Gastrocnemius medialis (tissue), 4 donors: ENCODE measurements at places on chromosomes 11 and 22. TPM values are rescaled to one million over a fixed set of nuclear protein-coding genes. Genes with fewer than 3 reads are reported as not detected.

DNA sequence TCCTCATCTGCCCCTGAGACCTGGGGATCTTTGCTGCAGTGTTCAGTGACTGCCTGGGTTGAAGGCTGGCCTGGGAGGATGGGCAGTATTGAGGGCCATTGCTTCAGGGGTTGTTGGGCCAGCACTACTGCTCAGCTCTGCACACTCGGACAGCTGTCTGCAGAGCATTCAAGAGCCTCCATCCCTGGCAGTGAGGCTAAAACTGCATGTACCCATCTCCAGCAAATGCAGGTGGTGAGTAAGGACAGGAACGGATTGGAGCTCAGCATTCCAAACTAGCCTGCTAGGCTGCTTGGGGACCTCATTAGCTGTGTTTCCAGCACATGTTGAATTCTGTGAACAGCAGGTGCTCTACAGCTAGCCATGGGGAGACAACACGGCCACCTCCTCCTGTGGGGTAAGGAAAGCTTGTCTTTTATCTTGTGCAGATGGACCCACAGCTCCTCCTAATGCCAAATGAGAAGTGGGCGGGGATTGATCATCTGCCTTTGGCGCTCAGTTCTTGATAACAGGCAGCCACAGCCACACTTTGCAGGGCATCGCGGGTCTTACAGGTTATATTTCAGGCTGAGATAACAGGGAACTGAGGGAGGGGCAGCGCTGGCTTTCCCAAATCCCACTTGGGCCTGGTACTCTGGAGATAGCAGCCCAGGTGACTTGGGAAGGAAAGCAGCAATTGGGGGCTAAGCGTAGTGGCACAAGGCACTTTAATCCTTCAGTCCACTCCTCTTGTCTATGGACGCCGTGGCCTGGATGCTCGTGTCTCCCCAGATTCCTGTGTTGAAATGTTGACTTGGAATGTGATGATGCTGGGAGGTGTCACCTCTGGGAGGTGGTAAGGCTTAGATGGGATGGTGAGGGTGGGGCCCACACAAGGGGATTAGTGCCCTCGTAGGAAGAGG, 254.5 kb upstream of the B3GAT1 start:
- no peak for DNase-seq

DNA sequence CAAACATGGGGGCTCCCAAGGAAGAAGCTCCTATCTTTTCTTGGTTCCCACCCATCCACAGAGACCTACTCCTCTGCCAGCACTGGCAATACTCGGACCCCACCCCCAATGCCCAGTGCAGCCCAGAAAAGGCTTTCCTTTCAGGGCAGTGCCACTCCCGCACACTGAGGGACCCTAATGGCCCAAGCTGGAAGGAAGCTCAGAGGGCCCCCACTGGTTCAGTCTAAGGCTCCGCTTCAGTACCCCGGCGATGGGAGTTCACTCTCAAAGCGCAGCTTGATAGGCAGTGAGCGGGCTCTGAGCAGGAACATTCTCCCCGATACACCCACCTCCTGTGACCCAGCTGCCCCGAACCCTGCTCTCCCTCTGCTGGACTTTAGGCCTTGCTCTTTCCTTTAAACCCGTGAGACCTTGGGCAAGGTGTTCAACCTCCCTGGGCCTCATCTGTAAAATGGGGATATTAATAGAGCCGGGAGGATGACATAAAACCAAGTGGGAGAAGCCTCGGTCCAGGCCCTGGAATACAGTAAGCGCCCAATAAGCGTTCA, 48.4 kb downstream of the CHRDL2 start:
- no peak for DNase-seq

DNA sequence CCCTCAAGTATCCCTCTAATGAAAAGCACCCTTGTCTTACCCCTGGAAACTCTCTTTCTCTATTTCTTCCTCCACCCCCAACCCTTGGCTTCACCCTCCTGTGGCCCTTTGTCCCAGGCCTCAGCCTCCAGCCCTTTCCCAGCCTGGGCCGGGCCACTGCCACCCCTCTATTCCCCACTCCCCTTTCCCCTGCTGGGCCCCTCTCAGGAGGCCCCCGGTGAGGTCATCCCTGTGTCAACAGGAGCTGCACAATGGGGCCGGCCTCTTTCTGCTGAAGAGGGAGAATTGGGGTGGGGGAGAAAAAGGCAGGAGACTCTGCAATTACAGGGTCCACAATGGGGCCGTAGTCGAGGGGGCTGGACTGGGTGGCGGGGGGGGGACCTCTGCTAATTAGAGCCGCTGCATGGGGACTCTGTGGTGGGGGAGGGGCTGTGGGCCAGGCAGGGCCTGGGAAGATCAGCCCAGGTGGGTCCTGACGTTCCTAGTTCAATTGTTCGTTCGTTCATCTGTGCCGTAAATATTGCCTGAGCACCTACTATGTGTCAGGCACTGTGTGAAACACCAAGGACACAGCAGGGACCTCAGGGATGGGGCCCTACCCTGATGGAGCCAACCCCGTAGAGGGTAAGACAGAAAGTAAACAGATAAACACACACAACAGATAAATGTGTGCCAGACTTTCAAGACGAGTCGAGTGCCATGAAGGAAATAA, 18.5 kb upstream of the MPPED1 start:
- DNase-seq: no peak

GRCh38 chr22:29511126-29511862, 31.3 kb downstream of the NEFH start:
- no peak for DNase-seq

- no peak for DNase-seq
Observed at GRCh38 chr22:32469799-32470212, 4.8 kb upstream of the FBXO7 start.

GRCh38 chr22:49203091-49203858, 624.4 kb downstream of the BRD1 start:
- peak; percentile 0 for DNase-seq

The DEFB131B gene
- total RNA-seq: not detected

The TYR gene
- total RNA-seq: not detected

The PATE3 gene
- not detected for total RNA-seq

The CCDC134 gene
- 6.5 TPM for total RNA-seq
